MCF 10A (cell line): ENCODE measurements at places on chromosomes 16 and 17.

GRCh38 chr17:51846566-51846965 is 311.9 kb downstream of the CA10 start:
- H3K4me1 ChIP-seq, result peaks cover 6% of the 10 kb centered on the region
- no peak for DNase-seq
- H3K27ac ChIP-seq, result no peak overlapping the region
- H3K27me3 ChIP-seq, result no peaks in the 10 kb centered on the region
- H3K4me3 ChIP-seq, result no peak overlapping the region
- H3K36me3 ChIP-seq, result no peaks in the 10 kb centered on the region

DNA sequence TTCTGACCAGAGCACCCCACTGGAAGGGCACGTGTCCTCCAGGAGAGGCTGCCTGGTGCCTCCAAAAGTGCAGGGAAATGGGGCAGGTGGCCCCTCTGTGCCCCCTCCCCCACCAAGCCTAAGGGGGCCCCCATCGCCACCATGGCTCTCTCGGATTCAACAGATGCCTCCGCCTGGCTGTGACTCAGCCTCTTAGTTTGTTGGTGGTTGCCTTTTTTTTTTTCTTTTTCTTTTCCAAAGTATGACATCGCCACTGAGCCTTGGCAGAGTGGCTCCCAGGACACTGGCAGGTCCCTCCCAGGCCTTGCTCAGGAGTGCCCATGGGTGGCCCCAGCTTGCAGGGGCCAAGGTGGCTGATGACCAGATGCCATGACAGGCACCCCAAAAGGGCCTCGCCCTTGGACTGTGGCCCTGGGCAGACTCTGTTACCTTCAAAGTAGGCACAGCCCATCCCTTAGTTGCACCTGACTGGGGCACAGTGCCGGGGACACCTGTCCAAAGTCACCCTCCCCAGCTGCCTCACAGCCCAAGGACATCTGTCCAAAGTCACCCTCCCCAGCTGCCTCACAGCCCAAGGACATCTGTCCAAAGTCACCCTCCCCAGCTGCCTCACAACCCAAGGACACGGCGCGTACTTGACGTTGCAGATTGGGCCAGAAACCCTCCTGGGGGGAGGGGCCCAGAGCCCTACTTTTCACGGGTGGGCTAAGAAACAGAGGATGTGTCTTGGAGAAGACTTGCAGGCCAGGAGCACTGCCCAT is 29.6 kb downstream of the NPTX1 start:
- H3K36me3 ChIP-seq, result no peaks in the 10 kb centered on the region
- H3K27me3 ChIP-seq, result no peaks in the 10 kb centered on the region
- H3K4me1 ChIP-seq, result no peaks in the 10 kb centered on the region
- H3K4me3 ChIP-seq, result no peak overlapping the region
- no peak for DNase-seq
- no peak overlapping the region for H3K27ac ChIP-seq

- no peaks in the 10 kb centered on the region for H3K36me3 ChIP-seq
- H3K4me1 ChIP-seq, result no peaks in the 10 kb centered on the region
- H3K27ac ChIP-seq, result no peak overlapping the region
- no peaks in the 10 kb centered on the region for H3K27me3 ChIP-seq
- H3K4me3 ChIP-seq, result no peak overlapping the region
- no peak for DNase-seq
Measured at GRCh38 chr16:26951950-26952349, 114.8 kb upstream of the C16orf82 start.

- H3K4me1 ChIP-seq, result peaks cover 12% of the 10 kb centered on the region
- no peak for DNase-seq
- no peak overlapping the region for H3K27ac ChIP-seq
- peaks cover 17% of the 10 kb centered on the region for H3K27me3 ChIP-seq
- H3K4me3 ChIP-seq, result no peak overlapping the region
Measured at GRCh38 chr16:86877108-86877507, 298.8 kb downstream of the FOXL1 start.

GRCh38 chr17:17341452-17341851 is 38.3 kb downstream of the NT5M start:
- no peaks in the 10 kb centered on the region for H3K27me3 ChIP-seq
- no peak overlapping the region for H3K4me3 ChIP-seq
- H3K4me1 ChIP-seq, result no peaks in the 10 kb centered on the region
- no peak overlapping the region for H3K27ac ChIP-seq

DNA sequence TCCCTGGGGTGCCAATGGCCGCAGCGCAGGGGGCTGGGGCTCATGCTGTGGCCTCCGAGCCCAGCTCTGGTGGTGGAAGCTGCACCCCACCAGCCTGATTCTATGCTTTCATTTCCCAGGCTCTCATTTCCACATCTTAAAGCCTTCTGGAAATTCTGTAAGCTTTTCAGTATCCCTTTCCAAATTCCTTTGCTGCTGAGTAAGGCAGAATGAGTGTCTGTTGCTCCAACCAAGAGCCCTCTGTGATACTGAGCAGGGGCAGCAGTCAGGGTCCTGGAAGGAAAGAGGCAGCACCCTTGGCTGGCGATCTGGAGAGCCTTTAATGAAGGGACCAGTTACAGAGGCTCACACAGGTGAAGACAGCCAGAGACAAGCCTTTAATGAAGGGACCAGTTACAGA is 79.5 kb upstream of the FOXF1 start:
- H3K27me3 ChIP-seq, result peaks cover 57% of the 10 kb centered on the region
- no peaks in the 10 kb centered on the region for H3K4me1 ChIP-seq
- H3K4me3 ChIP-seq, result no peak overlapping the region
- no peak overlapping the region for H3K27ac ChIP-seq

- H3K27ac ChIP-seq, result no peak overlapping the region
- H3K4me1 ChIP-seq, result peaks cover 22% of the 10 kb centered on the region
- H3K27me3 ChIP-seq, result no peaks in the 10 kb centered on the region
- no peak overlapping the region for H3K4me3 ChIP-seq
- H3K36me3 ChIP-seq, result no peaks in the 10 kb centered on the region
- DNase-seq, result no peak
Measured at GRCh38 chr16:11354733-11355574, 9.7 kb downstream of the RMI2 start.

- H3K27me3 ChIP-seq, result no peaks in the 10 kb centered on the region
- H3K36me3 ChIP-seq, result peaks cover 6% of the 10 kb centered on the region
- H3K27ac ChIP-seq, result peak overlapping the region; percentile 89
- H3K4me3 ChIP-seq, result peak overlapping the region; percentile 91
Measured at GRCh38 chr17:42553866-42554249, 1.1 kb downstream of the HSD17B1 start.

- no peaks in the 10 kb centered on the region for H3K4me1 ChIP-seq
- no peak overlapping the region for H3K4me3 ChIP-seq
- DNase-seq, result no peak
- H3K27me3 ChIP-seq, result no peaks in the 10 kb centered on the region
- H3K36me3 ChIP-seq, result peaks cover 60% of the 10 kb centered on the region
Measured at GRCh38 chr16:56830669-56831068, 34.3 kb upstream of the SLC12A3 start.

- H3K36me3 ChIP-seq, result peaks cover 31% of the 10 kb centered on the region
- peaks cover 19% of the 10 kb centered on the region for H3K4me1 ChIP-seq
- peak within 1 kb of the TSS; percentile 77 for H3K27ac ChIP-seq
- no peaks in the 10 kb centered on the region for H3K27me3 ChIP-seq
- peak; percentile 76 for DNase-seq
Measured at GRCh38 chr16:58198022-58198683, at the start of gene CSNK2A2. Gene CSNK2A2, minus strand, starts transcription at chr16:58198106. Its CDS starts 370 bp downstream, at chr16:58197736.

DNA sequence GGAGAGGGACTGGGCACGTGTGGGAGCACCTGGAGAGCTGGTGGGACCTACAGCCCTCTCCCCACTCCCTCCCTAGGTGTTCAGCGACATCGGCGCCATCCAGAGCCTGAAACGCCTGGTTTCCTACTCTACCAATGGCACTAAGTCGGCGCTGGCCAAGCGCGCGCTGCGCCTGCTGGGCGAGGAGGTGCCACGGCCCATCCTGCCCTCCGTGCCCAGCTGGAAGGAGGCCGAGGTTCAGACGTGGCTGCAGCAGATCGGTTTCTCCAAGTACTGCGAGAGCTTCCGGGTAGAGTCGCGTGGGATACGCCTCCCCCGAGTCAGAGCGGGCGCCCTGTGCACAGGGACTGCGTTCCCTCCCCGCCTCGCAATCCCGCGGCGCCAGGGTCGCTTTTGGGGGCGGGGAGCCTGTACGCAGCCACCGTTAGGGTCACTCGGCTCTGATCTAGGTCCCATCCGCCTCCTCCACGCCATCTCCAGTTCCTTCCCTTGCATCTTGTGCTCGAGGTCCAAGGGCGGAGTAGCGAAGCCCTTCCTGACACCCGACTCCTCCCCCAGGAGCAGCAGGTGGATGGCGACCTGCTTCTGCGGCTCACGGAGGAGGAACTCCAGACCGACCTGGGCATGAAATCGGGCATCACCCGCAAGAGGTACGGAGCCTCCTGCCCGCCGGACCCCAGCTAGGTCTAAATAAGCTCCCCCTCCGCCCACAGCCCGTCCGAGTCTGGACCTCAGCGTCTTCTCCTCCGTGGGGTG is 13.0 kb downstream of the SARM1 start:
- H3K36me3 ChIP-seq, result peaks cover 13% of the 10 kb centered on the region
- no peaks in the 10 kb centered on the region for H3K27me3 ChIP-seq
- H3K4me3 ChIP-seq, result no peak overlapping the region
- H3K4me1 ChIP-seq, result peaks cover 13% of the 10 kb centered on the region

DNA sequence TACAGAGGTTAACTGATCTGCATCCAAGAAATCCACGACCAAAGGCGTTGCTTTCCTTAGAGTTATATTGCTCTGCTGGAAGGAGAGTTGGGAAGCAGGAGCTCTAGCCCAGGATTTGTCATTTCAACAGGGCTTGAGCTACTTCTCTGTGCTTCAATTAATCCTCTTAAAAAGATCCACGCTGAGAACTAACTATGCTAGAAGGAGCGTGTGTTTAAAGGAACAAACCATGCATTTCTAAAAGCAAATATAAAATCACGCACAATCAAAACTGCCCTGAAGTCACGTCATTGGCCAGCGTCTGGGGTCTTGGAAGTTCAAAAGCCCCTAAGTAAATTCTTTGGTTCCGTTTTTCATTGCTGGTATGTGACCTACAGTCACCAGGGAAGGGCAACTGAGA is 1.1 kb downstream of the ARL6IP1 start:
- no peak for DNase-seq
- peaks cover 50% of the 10 kb centered on the region for H3K36me3 ChIP-seq
- H3K27me3 ChIP-seq, result no peaks in the 10 kb centered on the region
- peak overlapping the region; percentile 92 for H3K4me3 ChIP-seq

DNA sequence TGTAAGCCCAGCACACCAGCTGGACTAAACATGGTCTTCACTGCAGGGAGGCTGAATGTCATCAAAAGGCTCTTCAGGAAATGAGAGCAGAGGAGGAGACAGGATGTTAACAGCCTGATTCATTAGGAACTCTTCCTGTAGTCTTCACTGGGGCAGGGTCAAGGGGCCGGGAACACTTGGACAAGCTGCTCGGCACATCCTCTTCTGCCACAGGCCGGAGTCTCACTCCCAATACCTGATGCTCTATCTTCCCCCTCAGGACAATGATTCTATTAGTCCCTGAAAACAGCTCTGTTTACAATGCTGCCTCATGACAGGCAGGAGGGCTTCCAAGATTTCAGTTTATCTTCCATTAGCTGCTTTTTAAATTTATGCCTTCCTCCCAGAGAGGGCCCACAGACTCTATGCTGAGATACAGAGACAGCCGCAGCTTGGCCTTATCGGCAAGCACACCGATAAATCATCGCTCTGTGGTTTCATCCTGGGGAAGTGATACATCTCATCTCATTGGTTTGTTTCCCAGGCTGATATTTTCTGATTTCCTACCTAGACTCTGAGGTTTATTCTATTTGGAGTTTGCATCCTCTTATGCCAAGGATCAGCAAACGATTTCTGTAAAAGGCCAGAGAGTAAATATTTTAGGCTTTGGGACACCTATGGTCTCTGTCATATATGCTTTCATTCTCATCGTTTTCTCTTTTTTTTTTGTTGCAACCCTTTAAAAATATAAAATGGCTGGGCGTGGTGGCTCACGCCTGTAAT is 214.0 kb upstream of the ASIC2 start:
- H3K27me3 ChIP-seq, result no peaks in the 10 kb centered on the region
- H3K36me3 ChIP-seq, result no peaks in the 10 kb centered on the region
- no peaks in the 10 kb centered on the region for H3K4me1 ChIP-seq

DNA sequence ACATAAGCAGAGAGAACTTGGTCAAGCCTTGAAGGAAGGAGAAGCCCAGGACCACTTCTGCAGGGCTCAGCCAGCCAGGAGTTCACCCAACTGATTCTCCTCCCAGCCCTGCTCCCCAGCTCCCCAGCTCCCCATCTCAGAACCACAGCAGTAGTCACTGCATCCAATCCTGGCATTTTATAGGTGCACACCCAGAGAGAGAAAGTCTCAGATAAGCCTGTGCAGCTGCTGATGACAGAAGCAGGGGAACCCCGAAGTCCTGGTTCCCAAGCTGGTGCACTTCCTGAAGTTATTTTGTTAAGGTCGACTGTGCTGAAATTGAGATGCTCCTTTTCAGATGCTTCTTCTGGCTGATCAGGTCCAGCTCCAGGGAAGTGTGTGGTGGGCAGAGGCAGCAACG is 6.6 kb downstream of the RNF112 start:
- no peaks in the 10 kb centered on the region for H3K27me3 ChIP-seq
- no peaks in the 10 kb centered on the region for H3K4me1 ChIP-seq
- no peak for DNase-seq
- H3K27ac ChIP-seq, result no peak overlapping the region
- no peaks in the 10 kb centered on the region for H3K36me3 ChIP-seq

GRCh38 chr16:75195811-75196790 is 10.9 kb downstream of the CTRB2 start:
- H3K27ac ChIP-seq, result no peak overlapping the region
- peaks cover 8% of the 10 kb centered on the region for H3K4me1 ChIP-seq
- no peaks in the 10 kb centered on the region for H3K36me3 ChIP-seq
- H3K4me3 ChIP-seq, result no peak overlapping the region
- DNase-seq, result no peak

DNA sequence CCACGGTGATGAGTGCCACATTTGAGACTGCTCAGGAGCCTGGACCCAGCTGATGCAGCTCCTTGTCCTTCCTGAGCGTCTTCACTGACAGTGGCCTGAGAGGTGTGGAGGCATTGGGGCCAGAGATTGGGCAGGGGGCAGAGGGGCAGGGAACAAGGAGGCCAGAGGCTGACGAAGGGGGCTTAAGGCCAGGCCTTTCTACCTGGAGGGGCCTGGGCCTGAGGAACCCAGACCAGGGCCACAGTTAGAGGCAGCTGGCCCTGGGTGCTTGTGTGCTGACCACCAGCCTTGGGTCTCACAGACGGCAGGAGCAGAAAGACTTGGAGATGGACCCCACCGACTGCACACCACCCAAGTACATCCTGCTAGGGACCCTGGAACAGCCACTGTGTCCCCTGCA is 168.2 kb upstream of the ZNF267 start:
- peaks cover 11% of the 10 kb centered on the region for H3K4me1 ChIP-seq
- peaks cover 33% of the 10 kb centered on the region for H3K36me3 ChIP-seq
- H3K27ac ChIP-seq, result no peak overlapping the region
- no peaks in the 10 kb centered on the region for H3K27me3 ChIP-seq

DNA sequence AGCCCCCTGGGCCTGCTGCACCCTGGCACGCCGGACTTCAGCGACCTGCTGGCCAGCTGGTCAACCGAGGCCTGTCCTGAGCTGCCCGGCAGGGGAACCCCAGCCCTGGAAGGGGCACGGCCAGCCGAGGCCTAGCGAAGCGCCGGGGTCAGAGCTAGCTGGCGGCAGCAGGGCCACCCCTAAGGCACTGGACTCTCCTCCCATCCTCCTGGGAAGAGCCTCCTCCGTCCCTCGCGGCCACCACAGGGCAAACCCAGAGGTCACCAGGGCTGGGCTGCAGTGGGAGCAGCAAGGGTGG is 2.3 kb downstream of the PERCC1 start:
- no peak overlapping the region for H3K27ac ChIP-seq
- no peaks in the 10 kb centered on the region for H3K27me3 ChIP-seq
- H3K4me1 ChIP-seq, result no peaks in the 10 kb centered on the region
- H3K36me3 ChIP-seq, result no peaks in the 10 kb centered on the region
- no peak overlapping the region for H3K4me3 ChIP-seq
